ENCODE measurements at places on chromosomes 3 and 15.

DNA sequence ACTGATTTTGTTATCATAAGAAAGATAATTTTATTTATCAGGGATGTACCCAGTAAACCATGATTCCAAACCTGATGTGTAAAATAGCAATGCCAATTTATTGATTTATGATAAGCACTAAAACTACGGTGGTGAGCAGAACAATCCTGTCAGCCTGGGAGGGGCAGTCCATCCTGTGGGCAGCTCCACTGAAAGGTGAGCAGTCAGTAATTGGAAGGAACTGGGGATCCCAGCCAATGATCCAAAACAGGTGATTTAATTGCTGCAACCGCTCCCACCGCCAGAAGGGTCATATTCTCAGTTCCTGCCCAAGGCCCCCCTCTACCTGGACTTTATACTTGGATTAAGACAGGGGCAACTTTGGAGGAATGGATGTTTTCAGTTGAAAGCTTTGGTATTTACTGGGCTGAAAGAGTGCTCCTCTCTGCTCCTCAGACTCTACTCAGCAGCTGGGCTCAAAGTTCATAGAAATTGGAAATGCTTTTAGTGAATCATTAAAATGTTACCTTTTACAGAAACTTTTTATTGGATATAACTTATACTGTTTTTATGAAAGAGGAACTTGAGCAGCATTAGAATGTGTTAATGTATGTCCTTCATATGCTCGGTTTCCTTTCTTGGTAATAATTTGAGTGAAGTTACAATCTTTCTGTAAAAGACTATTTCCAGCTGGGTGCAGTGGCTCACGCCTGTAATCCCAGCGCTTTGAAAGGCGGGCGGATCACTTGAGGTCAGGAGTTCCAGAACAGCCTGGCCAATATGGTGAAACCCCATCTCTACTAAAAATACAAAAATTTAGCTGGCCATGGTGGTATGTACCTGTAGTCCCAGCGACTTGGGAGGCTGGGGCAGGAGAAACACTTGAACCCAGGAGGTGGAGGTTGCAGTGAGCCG is 198.6 kb upstream of the IL12A start:
- DNase-seq = no peak

- peak; percentile 49 for DNase-seq
These were observed at the start of gene IRAK2 for GRCh38 chr3:10164546-10165393. Gene IRAK2 (plus strand): TSS chr3:10164919. CDS start chr3:10164955, 36 bp downstream.

- no peak for DNase-seq
These were observed 440.7 kb upstream of the ARHGEF26 start for GRCh38 chr3:153680526-153680925.

DNA sequence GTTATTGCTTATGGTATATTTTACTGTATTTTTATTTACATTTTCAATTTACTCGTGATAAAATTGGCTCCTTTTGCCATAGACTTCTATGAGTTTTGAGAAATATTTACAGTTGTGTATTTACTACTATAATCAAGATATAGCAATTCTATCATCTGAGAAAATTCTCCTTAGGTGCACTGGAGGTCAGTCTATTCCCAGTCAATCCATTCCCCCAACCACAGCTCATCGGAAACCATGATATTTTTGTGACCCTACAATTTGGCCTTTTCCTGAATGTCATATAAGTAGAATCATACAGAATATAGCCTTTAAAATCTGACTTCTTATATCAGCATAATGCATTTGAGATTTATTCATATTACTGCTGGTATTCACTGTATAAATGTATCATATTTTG is 114.7 kb upstream of the LRTM1 start:
- no peak for DNase-seq

- peak; percentile 18 for DNase-seq
These were observed 98.3 kb upstream of the CHL1 start for GRCh38 chr3:98259-98654.

DNA sequence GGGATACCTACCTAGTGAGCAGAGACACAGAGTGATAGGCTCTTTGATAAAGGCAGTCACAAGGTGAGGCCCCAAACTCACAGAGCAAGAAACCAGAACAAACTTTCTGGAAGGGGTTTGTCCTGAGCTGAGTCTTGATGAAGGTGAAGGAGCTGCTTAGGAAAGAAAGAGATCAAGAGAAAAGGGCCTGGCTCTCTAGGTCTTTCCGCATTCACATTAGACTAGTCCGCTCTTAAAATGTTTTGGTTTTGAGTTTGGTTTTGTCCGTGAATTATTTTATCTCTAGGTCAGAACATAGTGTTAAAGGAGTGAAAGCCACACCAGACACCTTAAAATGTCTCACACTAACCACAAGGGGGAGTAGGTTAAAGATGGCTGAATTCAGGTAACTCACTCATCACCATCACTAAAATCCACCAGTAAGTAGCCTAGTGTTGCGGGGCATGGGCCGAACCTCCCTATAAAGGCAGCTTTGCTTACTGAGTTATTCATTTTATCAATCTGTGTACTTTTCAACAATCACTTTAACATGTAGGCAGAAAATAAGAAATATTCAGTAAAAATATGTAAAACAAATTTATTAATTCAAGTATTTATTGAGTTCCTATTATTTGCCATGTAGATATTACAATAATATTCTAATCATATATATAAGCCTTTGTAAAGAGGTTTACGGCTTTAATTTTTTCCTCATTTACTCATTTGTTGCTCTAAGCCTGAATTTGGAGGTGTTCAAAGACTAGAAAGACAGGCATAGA is 121.5 kb upstream of the TSC22D2 start:
- peak; percentile 30 for DNase-seq

- no peak for DNase-seq
These were observed 28.7 kb downstream of the ZIC4 start for GRCh38 chr3:147377412-147378367.

DNA sequence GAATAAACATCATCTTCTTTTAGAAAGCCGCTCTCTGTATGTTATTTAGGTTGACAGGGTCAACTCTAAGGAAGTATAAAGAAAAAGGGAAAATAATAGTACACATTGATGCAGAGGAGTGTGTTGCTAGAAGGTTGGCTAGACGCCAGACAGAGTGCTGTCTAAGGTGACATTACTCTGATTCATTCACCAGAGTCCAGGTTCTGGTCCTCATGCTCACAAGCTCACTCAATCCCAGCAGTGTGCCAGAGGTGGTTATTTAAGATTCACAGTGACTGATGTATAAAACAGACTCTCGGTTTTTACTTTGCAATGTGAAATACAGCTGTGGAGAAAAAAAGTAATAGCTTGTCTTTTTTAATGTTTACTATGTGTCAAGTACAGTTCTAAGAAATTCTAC is 1.7 kb downstream of the CFAP44 start:
- DNase-seq = no peak

Measured in HAP-1 (cell line).